Thymus (tissue), 14 donors: ENCODE measurements at places on chromosomes 3 and 15.

DNA sequence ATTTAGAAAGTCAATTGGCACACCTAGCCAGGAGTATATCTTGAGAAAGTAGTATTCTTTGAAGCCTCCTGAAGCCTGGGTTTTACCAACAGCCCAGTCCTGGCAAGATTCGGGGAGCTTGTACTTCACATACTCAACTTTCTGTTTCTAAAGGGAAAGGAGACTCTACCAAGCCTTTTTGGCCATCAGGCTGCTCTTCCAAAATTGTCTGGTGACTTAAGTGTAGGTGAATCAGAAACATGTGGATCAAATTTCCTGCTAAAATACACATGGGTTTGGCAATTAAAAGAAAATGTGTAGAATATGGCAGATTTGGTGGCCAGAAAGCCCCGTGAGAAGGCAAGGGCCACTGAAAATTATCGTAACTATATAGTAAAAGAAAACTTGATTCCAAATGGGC, 15.9 kb upstream of the GREM1 start:
- no peak overlapping the region for H3K4me3 ChIP-seq
- no peak for DNase-seq
- no peak overlapping the region for H3K27ac ChIP-seq
- H3K4me1 ChIP-seq, result no peaks in the 10 kb centered on the region
- H3K27me3 ChIP-seq, result no peaks in the 10 kb centered on the region
- H3K36me3 ChIP-seq, result no peaks in the 10 kb centered on the region

- no peak for DNase-seq
- H3K27me3 ChIP-seq, result no peaks in the 10 kb centered on the region
- H3K27ac ChIP-seq, result no peak overlapping the region
- H3K4me3 ChIP-seq, result no peak overlapping the region
- no peaks in the 10 kb centered on the region for H3K36me3 ChIP-seq
These were observed 11.7 kb downstream of the EIF5A2 start for GRCh38 chr3:170896781-170897180.

- DNase-seq, result no peak
- H3K36me3 ChIP-seq, result no peaks in the 10 kb centered on the region
- no peak overlapping the region for H3K4me3 ChIP-seq
- H3K27me3 ChIP-seq, result peaks cover 96% of the 10 kb centered on the region
- peaks cover 23% of the 10 kb centered on the region for H3K4me1 ChIP-seq
These were observed 5.4 kb downstream of the ZIC1 start for GRCh38 chr3:147414390-147415138.

DNA sequence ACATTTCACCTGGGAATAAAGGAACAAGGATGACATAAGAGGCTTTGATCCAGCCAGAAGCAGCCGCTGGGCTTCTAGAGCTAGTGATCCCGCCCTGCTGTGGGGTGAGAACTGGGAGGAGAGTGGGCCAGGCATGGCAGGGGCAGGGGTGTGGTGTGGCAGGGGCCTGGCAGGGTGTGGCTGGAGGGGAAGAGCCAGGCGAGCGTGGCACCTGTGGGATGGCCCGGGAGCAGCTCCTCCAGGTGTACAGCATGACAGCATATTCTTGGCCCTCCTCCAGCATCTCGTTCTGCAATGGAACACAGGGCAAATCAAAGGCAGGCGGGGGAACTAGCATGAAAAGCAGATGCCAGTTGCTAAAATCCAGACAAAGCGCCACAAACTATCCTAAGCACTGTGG, 35.5 kb downstream of the CYFIP1 start:
- DNase-seq, result no peak
- no peak overlapping the region for H3K4me3 ChIP-seq
- H3K4me1 ChIP-seq, result peaks cover 9% of the 10 kb centered on the region
- H3K27me3 ChIP-seq, result no peaks in the 10 kb centered on the region

DNA sequence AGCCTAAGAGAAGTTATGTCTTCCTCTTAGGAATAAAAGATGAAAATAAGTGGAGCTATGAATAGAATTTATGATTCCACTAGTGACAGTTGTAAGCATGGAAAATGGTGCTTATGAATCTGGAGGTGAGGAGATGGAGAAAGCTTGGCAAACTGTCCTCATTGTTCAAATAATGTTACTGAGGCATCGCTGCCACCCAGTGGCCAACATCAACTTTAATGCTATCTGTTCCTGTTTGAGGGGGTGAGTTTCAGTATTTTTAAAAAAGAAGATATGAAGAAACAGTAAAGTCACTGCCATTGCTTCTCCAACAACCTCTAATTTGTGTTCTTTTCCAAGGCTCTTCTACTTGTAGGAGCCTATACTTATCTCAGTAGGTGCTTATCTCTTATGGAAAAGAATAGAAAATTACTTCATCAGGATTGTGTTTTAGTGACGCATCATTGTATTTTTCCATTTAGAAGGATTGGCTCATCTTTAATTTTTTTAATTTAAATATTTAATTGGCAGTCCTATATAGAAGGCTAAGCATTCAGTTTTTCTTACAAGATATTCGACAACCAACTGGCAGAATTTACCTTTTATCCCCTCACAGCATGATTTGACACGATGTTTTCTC, 260.4 kb upstream of the P2RY1 start:
- H3K27ac ChIP-seq, result no peak overlapping the region
- no peaks in the 10 kb centered on the region for H3K4me1 ChIP-seq
- no peaks in the 10 kb centered on the region for H3K27me3 ChIP-seq
- no peak for DNase-seq
- no peaks in the 10 kb centered on the region for H3K36me3 ChIP-seq

DNA sequence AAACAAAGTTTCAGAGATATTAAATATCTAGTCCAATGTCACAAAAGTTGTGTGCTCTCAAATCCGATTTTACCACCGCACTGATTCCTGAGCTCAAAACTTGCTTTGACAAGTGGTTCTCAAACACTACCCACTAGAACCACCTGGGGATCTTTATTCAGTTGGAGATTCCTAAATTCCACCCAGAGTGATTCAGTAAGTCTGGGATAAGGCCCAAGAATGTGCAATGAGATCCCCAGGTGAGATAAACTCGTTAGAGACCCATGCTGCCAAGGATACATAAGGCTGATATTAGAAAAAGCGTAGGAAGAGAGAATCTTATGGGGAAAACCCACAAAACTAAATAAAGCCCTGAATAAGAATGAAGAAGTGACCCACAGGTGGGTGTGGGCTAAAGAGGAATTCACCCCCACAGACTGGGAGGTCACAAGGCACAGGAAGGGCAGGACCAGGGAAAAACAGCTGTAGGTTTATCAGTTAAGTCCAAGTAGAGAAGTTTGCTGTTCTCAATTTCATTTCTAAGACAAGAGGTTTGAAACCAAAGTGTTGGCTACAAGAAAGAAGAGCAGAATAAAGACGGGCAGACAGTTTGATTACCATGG, 11.5 kb upstream of the RPS17 start:
- H3K4me1 ChIP-seq, result no peaks in the 10 kb centered on the region
- H3K27me3 ChIP-seq, result no peaks in the 10 kb centered on the region
- DNase-seq, result no peak
- H3K4me3 ChIP-seq, result no peak overlapping the region

DNA sequence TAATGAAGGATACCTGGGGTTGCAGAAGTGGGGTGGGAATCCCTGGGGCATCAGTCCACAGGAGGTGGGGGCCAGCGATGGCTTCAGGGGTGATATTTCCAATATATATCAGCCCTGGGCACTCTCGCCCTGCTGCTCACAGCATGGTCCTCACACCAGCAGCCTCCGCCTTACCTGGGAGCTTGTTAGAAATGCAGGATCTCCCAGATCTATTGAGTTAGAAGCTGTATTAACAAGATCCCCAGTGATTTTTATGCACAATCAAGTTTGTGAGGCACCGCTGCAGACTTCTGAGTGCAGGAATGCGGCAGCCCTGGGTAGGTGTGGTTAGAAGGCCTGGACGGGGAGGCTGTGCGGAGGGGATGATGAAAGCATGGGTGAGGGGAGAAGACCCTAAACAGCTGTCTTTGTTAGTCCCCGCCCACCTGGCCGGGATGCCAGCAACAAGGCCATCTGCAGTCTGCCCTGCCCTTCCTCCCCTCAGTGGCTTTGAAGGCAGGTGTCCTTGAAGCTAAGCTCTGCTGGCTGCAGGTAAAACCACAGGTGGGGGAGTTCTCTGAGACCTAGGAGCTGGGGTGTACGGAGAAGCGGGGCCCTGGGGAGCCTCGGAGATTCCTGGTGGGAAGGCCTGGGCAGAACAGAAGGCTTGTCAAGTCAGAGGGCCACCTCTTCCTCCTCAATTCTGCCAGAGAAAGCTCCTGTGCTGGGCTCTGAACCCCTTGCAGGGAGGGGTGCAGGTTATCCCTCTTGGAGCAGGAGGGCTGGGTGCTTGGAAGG, 11.4 kb downstream of the FAM107A start:
- H3K36me3 ChIP-seq, result no peaks in the 10 kb centered on the region
- no peak overlapping the region for H3K27ac ChIP-seq
- no peaks in the 10 kb centered on the region for H3K27me3 ChIP-seq
- H3K4me3 ChIP-seq, result no peak overlapping the region

- H3K27ac ChIP-seq, result no peak overlapping the region
- no peaks in the 10 kb centered on the region for H3K27me3 ChIP-seq
- H3K4me1 ChIP-seq, result no peaks in the 10 kb centered on the region
- H3K36me3 ChIP-seq, result no peaks in the 10 kb centered on the region
- H3K4me3 ChIP-seq, result no peak overlapping the region
These were observed 176.7 kb upstream of the GOLIM4 start for GRCh38 chr3:168272343-168272985.

GRCh38 chr3:121626495-121626894, 33.3 kb downstream of the FBXO40 start:
- H3K27me3 ChIP-seq, result no peaks in the 10 kb centered on the region
- no peak for DNase-seq
- no peaks in the 10 kb centered on the region for H3K4me1 ChIP-seq
- peaks cover 11% of the 10 kb centered on the region for H3K36me3 ChIP-seq
- no peak overlapping the region for H3K27ac ChIP-seq

DNA sequence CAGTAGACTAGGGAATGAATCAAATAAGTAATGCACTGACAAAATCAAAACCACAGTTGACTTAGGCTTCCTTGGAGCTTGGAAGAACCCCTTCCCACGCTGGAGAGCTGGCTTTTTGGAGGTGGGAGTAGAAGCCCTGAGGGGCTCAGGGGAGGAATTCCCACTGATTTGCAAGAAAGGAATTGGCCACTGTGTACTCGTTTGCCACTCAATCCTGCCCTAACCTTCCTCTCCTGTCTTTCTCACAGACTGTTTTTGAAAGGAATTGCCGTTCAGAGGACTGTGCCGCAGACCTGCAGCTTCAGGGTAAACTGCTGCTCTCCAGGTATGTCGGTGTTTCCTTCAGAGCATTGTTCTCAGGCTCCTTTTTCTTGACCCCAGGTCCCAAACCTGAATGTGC, 208.2 kb upstream of the CTDSPL start:
- no peaks in the 10 kb centered on the region for H3K36me3 ChIP-seq
- no peaks in the 10 kb centered on the region for H3K27me3 ChIP-seq
- no peak overlapping the region for H3K4me3 ChIP-seq
- DNase-seq, result no peak
- H3K27ac ChIP-seq, result no peak overlapping the region

DNA sequence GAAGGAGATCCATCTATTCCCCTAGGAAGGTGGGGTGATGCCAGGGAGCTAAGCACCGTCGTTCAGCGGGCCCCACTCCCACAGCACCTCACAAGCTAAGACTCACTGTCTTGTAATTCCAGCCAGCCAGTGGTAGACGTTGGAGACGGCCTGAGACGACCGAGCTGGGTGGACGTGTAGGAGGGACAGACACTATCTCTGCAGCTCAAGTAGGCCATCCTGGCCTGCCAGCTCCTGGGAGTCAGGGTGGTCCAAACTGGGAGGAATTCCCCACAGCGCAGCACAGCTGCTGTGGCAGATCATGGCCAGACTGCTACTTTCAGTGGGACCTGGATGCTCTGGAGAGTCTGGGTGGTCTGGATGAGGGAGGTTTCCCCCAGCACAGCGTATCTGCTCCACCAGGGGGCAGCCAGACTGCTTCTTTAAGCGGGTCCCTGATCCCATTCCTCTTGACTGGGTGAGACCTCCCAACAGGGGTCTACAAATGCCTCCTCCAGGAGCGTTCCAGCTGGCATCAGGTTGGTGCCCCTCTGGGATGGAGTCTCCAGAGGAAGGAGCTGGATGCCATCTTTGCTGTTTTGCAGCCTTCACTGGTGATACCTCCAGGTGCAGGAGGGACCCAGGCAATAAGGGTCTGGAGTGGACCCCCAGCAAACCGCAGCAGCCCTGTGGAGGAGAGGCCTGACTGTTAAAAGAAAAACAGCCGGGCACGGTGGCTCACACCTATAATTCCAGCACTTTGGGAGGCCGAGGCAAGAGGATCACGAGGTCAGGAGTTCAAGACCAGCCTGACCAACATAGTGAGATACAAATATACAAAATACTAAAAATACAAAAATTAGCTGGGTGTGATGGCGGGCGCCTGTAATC, 27.6 kb downstream of the GNB5 start:
- no peaks in the 10 kb centered on the region for H3K27me3 ChIP-seq
- H3K36me3 ChIP-seq, result peaks cover 11% of the 10 kb centered on the region
- no peak for DNase-seq
- peaks cover 3% of the 10 kb centered on the region for H3K4me1 ChIP-seq

- DNase-seq, result no peak
- H3K4me1 ChIP-seq, result no peaks in the 10 kb centered on the region
- H3K27ac ChIP-seq, result no peak overlapping the region
- no peaks in the 10 kb centered on the region for H3K27me3 ChIP-seq
- no peaks in the 10 kb centered on the region for H3K36me3 ChIP-seq
These were observed 102.8 kb downstream of the FRMD5 start for GRCh38 chr15:44092221-44092620.
